ENCODE measurements at places on chromosomes 4 and X.

- no peak for DNase-seq
These were observed 21.1 kb upstream of the WDR17 start for GRCh38 chr4:176044589-176044951.

GRCh38 chrX:70554523-70554922, 109.9 kb downstream of the DLG3 start:
- DNase-seq: no peak

GRCh38 chr4:4837316-4837715, 22.1 kb upstream of the MSX1 start:
- DNase-seq: no peak

- DNase-seq: no peak
These were observed 104.2 kb downstream of the ANK2 start for GRCh38 chr4:113153529-113154101.

DNA sequence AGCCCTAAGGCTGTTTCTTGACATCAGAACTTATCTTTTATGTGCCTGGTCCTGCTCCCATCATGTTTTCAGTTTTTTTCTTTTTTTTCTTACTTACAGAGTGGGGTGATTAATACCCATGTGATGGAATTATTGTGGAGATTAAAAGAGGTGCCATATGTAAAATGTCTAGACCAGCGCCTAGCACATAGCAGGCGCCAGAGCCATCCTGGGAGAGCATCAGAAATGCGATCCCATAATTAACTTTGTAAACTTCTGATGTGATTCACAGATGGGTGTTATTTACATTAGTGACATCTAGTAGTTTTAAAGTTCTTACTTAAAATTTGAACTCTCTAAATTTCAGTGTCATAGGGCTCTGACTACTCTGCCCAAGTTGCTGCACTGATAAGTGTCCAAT, 66.2 kb upstream of the PGRMC2 start:
- DNase-seq: no peak

- no peak for DNase-seq
These were observed 38.8 kb upstream of the FTHL17 start for GRCh38 chrX:31110657-31111056.

GRCh38 chr4:65508168-65508567, 162.1 kb downstream of the EPHA5 start:
- DNase-seq: no peak

DNA sequence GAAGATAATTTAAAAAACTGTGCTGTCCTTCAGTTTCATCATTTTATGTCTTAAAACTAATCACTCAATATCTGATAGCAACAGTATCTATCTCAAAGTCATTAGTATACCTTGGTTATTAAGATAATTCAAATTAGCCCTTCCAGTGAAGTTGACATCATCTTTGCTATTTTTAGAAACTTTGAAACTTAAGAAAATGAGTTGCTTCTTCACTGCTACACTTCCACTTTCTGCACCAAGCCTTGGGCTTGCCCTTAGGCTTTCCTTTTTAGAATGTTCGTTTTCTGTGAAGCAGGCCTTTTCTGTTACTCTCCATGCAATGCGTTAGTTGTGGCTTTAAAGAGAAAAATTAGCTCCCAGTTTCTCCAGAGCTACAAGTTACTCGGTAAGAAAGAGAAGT, 4.4 kb upstream of the VAMP7 start:
- no peak for DNase-seq

DNA sequence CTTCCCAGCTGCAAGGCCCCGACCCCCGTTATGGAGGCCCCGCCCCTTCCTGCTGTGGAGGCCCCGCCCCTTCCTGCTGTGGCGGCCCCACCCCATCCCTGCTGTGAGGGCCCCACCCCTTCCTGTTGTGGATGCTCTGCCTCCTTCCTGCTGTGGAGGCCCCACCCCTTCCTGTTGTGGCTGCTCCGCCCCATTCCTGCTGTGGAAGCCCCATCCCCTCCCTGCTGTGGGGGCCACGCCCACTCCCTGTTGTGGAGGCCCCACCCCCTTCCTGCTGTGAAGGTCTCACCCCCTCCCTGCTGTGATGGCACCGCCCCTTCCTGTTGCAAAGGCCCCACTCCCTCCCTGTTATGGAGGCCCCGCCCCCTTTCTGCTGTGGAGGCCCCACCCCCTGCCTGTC, 104.9 kb upstream of the PSAPL1 start:
- no peak for DNase-seq

GRCh38 chrX:102835504-102836146, 101.4 kb upstream of the RAB40AL start:
- DNase-seq: no peak

GRCh38 chrX:120566817-120567216, 6.1 kb upstream of the CUL4B start:
- DNase-seq: no peak

DNA sequence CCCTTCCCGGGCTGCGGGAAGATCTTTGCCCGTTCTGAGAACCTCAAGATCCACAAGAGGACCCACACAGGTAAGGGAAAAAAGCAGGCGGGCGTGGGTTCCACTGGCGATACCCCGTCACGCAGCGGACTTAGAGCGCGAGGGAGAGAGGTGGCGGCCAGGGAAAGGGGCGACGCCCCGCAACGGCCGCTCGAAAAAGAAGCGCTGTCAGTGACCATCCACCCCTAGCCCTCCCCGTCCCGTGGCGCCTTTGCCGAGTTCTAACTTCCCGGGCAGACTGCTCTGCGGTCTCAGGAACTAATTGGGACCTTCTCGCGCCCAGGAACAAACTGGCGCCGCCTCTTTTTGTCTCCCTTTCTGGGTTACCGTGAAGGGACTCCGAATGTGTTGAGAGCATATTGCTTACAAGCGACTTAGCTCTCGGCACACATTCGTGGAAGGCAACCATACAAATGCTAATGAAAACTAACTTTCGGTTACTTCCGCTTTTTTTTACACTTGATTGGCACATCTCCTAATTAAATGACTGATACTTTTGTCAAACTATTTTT, 1.8 kb downstream of the ZIC3 start:
- DNase-seq: no peak

DNA sequence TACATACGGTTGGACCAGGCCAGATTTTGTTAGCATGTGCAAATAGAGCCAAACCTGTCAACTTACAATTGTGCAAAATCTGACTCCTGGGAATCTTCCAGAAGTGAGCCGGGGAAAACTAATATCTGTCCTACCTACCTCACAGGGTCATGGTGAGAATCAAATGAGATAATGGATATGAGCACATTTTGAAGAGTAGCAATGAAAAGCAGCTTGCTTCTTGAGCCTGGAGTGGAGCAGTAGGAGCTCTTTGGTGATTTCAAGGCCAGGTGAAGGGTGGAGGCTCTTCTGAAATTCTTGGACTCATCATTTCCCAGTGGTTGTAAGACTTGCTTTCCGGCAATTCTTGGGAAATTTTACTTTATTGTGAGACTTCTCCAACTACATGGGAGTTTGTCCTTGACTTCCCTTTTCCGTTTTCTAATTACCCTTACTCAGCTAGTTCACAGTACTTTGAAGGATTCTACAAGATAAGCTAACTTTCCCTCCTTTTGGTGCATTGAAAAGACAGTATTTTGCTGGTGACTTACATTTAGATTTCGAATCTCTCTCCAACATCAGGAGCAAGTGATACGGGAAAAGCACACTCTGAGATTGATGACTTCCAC, 12.2 kb downstream of the PLAC1 start:
- no peak for DNase-seq

DNA sequence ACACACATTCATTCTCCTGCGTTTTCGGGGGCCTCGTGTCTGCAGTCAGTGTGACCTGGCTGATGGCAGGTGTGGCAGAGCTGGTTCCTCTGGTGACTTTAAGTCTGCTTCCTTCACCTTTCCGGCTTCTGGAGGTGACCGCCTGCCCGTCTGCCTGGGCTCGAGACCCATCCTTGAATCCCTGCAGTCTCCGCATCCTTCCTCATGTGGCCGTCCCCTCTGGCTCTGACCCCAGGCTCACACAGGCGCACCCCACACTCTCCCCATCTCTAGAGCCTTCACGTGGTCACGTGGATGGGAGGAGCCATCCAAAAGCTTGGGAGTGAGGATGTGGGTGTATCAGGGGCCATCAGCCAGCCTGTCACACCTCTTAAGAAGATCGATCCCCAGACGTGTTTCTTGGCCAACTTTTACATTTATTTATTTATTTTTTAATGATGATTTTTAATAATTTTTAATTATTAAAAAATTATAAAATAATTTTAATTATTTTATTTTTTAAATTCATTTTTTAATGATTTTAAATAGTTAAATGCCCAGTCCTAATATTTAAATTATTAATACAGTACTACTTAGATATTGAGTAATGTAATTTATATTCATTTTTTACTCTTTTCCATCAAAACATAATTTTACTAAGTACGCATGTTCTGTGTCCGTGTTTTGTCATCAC, 20.9 kb downstream of the RGS12 start:
- no peak for DNase-seq

GRCh38 chr4:145819101-145819852, 119.3 kb downstream of the ZNF827 start:
- DNase-seq: no peak

DNA sequence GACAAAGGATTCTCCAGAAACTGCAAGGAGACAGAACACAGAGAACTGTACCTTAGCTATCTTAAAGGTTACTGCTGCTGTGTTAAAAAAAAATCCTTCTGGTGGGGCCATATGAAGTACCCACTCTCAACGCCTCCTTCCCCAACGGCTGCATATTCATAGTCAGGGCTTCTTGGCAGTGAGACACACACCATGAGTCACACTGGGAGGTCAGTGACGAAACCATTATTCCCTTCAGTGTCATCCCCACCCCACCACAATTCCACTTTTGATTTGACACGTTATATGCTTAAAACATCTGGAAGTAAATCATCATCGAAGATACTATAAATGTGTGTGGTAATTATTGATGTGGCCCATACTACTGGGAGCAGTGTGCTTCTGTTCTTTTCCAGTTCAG, 271.5 kb downstream of the LDB2 start:
- no peak for DNase-seq

- no peak for DNase-seq
These were observed 147.9 kb upstream of the FAM47A start for GRCh38 chrX:34279866-34280560.

DNA sequence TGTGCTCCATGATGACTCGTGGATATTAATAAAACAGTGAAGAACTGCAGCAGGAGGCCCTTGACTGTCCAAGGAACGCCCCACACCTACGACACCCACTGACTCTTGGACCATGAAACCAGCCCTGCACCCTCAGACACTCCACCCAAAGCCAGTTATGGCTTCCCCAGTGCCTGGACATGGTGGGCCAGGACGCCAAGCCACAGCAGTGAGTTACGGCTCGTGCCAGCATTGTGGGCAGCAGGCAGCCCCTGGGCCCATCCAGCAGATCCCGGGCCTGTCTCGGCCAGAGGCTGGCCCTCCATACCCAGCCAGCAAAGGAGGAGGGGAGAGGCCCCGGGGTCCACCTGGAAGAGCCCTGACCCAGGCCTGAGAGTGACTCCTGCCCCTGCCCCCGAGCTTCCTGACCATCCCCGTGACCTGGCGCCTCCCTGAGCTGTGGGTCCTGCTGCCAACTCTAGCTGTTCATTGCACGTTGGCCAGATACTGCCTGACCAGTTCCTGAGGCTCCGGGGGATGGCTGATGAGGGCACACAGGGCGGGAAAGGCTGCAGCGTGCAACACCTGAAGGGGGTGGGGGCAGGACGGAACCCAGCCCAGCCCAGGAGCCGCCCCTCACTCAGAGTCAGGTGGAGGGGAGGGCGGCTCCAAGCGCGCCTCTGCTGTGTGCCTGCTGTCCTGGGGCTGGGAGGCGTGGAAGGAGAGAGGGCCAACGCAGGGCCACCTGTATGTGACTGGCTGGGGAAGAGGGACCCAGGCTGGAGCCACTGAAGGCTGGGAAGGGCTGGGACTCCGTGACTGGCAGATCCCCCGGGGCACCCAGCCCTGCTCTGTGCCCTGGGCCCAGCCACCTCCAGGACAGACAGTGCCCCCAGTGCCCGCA, 739 bp downstream of the SLC49A3 start:
- no peak for DNase-seq

- no peak for DNase-seq
These were observed 1.3 kb upstream of the SEPSECS start for GRCh38 chr4:25161593-25161950.

DNA sequence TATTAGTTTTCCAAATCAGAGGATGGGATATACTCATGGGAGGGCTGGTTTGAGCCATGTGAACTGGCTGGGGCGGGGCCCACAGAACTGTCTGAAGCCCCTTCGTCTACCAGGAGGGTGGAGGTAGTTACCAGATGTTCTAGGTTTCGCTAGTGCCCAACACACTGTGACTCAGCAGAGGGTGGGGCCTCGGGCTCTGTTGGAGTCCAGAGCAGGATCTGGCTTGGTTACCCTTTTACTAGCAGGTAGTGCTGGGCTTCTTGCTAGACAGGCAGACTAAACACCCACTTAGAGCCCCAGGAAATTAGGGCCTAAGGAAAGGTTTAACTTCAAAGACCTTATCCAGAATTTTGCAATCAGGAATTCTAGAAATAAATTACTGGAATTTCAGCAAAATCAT, 56.2 kb upstream of the CHRDL1 start:
- DNase-seq: no peak

Measured in caudate nucleus (tissue), 63 donors.